SIG-M5 (cell line): ENCODE measurements at places on chromosomes 13 and 19.

DNA sequence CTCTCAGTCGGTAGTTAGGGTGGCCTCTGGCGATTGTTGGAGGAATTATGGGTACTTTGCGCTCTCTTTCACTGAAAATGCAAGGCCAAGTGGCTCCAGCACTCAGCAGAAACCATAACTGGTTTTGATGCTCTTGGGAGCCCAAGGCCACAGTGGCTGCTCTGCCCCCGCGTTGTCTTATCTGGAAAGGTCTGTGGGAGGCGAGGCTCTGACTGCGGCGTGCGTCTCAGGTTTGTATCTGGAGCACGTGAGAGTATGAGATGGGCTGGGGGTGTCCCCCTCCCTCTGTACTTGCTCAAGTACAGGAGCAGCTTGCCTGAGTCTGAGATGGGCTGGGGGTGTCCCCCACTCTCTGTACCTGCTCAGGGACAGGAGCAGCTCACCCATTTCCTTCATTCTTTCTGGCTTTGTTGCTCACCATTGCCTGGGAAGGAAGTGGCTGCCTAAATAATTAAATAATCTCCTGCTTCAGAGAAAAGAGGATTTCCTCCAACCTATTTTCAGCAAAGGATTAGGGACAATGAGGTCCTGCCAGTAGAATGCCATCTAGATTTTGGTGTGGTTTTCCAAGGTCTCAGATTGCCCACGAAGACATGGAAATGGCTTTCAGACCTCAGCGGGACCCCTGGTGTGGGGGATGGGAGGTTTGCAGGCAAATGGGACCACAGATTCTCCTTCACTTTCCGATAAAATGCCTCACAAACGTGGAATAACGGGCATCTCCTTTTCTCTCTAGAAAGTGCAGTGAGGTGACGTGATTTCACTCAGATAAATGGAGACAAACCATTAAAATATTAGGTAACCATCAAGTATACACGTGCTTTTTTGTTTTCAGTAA lies 14.7 kb downstream of the ATP11A start:
- no peak for DNase-seq

DNA sequence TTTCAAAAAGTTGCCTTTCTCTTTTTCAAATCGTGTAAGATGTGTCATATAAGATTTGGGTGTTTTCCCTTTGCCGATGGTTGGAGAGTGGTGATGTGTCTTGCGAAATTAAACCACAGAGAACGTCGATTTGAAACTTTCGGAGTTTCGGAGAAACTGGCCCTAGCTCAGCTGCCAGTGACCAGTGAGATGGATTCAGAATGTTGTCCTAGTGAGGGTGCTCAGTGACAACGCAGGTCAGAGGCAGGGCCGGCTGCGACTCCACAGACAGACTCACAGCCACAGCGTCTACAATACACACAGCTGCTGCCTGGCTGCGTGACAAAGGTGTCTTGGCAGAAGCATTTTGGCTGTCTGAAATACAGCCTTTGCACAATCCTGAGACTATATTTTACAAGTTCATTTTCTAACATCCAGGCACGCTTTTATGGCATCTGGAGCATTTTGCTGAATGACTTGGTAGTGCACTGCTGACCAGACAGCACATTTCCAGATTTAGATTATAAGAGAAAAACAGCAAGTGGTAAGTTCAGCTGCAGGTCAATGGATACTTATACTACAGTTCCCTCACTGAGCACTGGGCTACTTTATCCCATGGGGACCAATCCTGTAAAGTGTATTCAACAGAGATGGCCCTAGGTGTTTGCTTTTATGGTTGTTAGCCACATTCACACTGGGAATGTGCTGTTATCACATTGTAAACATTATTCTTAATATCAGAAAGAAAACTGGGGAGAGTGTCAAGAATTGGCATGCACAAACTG lies 207.5 kb downstream of the KCNRG start:
- peak; percentile 48 for DNase-seq

DNA sequence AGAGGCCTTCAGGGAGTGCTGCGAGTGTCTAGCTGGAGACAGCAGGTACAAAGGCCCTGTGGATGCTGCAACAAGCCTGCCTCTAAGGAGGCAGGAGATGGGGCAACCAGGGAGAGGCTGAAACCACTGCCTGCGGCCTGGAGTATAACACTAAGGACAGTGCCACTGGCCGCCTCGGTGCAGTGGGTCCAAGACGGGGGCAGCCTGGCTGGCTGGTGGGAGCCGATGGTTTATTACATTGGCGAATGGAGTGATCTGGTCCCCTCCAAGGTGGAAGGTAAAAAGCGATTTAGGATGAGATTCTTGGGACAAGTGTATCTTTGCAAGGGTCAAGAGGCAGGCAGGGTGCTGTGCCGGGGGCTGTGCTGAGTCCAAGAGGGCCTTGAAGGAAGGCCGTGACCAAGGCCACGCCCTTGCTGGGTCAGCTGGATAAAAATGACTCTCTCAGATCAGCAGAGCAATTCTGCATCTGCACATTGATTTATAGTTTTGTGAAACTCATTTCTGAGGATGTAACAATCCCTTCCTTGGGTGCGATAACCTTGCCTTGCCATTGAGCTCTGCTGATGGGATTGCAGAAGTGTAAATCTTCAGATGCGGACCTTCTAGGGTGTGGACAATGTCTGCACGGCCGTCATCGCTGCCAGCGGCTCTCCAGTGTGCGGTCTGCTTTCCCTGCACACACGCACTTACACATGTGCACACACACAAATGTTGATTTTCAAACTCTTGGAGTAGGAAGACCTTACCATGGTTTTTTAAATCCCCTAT lies 6.0 kb downstream of the TMEM255B start:
- no peak for DNase-seq

- DNase-seq, result no peak
These were observed 105.2 kb upstream of the SPACA7 start for GRCh38 chr13:112270951-112271350.

DNA sequence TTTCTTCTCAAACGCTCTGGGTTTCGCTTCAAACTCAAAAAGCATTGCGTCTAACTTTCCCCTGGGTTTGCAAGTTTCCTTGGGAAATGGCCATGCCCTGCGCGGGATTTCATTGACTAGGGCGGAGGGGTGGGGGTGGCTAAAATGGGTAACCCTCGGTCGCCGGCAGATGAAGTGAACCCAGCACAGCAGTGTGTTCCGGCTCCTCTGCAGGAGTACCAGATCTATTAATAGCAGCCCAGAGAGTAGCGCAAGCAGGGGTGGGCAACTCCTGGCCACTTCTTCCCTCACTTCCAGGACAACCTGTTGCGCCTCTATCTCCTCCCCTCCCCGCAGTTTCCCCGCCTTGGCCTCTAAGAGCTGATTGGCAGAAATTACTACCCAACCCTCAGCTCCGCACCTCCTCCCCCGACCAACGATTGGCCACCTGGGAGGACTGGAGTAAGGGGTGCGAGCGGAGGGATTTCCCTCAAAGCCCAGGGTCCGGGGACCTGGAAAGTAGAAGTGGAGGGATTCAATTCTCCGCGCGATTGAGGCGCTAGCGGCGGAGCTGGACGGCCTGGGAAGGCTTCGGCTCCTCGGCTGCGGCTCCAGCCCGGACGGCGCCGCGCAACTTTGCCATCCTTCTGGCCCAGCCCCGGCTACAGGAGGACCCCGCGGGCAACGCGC lies at the start of gene FREM2:
Gene FREM2, plus strand, starts transcription at position 501 of the 669 bp plus-strand sequence. CDS start 268 bp downstream, outside the sequence.
- DNase-seq, result no peak

DNA sequence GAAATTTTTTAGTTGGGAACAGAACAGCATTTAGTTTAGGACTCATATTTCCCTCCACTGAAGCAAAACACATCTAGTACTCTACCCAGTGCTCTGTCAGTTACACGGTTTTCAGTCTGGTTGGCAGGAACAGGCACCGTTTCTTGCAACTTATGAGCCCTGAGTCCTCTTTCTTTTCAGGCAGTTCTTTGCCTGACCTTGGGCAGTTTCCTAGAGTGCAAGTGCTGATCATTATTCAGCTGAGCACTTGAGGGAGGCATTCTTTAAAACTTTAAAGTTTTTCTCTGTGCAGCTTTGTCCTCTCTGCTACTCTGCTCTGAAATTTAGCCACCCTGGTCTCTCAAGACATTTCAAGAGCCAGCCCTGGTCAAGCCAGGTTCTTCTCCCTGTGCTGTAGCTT lies 96.1 kb downstream of the MYO16 start:
- DNase-seq, result no peak

DNA sequence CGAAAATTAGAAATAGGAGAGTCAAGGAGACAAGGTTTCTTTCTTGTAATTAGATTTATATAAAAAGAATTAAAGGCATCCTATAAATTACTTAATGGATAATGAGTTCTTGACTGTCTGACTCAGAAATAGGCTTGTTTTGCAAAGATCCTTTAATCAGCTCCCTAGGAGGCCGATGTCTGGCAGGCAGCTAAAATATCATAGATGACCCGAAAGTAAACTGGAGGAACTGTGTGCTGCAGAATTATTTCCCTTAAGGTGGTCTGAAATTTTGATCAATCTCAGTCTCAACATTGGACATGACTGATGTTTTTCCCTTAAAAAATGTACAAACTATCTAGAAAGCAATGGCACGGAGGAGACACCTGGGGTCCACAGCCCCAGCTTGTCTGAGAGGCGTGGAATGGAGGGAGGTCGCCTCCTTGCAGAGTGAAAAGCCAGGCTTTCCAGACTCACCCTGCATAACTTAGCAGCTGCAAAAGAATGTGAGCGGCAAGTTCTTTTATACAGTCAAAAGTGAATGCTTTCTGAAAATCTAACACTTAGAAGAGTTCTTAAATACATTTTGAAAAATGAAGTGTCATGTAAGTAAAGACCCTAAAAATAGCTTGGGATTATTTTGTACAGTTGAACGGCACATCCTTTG lies 44.8 kb downstream of the MBNL2 start:
- no peak for DNase-seq

GRCh38 chr13:51523082-51523518 lies 61.2 kb upstream of the WDFY2 start:
- no peak for DNase-seq

DNA sequence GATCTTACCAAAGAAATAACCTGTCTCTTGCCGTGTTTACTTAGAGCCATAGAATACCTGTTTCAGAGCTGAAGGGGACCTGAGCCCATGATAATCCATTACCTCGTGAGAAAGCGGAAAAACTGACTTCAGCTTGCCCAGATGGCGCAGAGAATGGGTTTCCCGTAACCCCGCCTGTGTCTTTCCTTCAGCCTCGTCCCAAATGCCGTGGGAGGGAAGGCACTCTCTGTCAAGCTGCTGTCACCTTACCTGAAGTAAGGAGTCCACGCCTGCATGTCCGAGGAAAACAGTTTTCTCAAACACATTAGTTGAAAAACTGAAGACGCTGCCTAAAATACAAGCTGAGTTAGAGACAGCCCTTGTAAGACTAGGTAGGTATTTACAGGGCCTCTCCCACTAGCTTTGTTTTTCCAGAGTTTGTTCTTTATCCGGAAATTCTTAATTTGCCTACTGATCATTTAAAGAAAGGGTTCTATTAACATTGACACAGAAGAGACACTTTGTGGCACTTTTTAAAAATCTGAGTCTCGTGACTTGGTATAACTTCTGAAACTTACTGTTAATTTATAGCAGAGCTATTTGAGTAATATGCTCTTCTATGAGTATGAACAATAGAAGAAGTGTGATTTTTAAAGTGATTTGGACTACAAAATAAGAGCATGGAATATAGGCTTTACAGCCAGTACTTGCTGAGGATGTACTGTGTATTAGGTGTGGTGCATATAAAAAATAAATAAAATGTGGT lies 1.3 kb upstream of the INTS6 start:
- DNase-seq, result no peak

- DNase-seq, result no peak
These were observed 66.6 kb downstream of the GGACT start for GRCh38 chr13:100521851-100522617.

GRCh38 chr19:11264452-11265176 lies 2.3 kb upstream of the DOCK6 start:
- DNase-seq, result no peak

DNA sequence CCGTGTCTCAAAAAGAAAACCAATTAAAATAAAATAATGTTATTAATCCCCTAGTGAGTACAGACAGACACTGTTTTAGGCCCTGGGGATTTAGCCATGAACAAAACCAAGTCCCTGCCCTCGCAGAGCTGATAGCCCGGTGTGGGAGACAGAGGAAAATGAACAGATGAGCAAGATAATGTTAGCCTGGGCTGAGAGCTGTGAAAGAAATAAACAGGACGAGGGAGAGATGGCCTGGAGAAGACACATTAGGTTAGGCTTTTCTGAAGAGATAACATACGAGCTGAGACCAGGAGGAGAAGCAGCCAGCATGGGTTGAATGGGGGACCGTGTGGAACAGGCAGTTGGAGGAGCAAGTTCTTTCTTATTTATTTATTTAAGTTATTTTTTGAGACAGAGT lies 9.0 kb downstream of the RELB start:
- no peak for DNase-seq

DNA sequence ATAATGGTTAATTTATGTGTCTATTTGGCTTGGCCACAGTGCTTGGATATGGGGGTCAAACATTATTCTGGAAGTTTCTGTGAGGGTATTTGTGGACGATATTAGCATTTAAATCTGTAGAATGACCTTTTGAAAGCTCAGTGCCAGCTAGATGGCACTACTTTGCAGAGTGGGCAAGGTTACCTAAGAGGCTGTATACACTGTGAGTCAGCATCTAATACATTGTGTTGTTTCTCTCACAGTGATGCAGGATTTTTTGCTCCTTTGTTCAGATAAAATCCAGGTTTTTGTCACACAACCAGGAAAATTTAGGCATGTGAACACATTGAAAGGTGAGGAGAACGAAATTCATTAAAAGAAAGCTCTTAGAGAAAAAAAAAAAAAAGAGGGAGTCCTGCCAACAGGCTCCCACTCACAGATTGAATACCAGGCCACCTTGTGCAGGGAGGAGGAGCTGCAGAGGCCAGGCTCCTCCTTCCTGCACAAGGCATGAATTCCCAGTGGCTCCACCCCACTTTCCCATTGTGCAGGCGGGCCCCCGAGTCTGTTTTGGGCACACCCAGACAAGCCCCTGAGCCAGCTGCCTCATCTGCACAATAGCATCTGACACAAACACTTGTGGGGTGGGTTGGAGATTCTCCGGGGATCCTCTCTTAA lies 551.0 kb upstream of the ATXN8OS start:
- no peak for DNase-seq

GRCh38 chr19:10279737-10280442 lies 6.9 kb upstream of the ICAM4 start:
- no peak for DNase-seq

DNA sequence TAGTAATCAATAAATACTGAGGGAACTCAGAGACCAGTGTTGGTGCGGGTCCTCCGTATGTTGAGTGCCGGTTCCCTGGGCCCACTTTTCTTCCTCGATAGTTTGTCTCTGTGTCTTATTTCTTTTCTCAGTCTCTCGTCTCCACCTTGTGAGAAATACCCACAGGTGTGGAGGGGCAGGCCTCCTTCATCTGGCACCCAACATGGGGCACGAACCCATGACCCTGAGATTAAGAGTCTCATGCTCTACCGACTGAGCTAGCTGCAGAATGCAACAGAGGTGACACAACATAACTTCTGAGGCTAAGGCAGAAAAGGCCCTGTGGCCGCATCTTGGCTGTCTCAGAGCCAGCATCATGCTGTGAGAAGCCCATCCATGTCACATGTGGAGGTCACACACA lies 5.3 kb upstream of the ZNF613 start:
- DNase-seq, result no peak

- DNase-seq, result no peak
These were observed 1059.3 kb downstream of the SLITRK1 start for GRCh38 chr13:82822935-82823334.

- DNase-seq, result no peak
These were observed 1414.5 kb upstream of the PCDH9 start for GRCh38 chr13:68644611-68645010.
